Stimulated activated CD4-positive, alpha-beta T cell treated with anti-CD3 and anti-CD28 coated beads, Interleukin-15, amount 100 ng/mL, for 48 hours (primary cell): ENCODE measurements at places on chromosomes 3 and 15.

GRCh38 chr3:17770682-17771081 is 28.3 kb upstream of the TBC1D5 start:
- DNase-seq = no peak

- DNase-seq = no peak
These were observed 201.7 kb upstream of the MLF1 start for GRCh38 chr3:158369279-158369678.

DNA sequence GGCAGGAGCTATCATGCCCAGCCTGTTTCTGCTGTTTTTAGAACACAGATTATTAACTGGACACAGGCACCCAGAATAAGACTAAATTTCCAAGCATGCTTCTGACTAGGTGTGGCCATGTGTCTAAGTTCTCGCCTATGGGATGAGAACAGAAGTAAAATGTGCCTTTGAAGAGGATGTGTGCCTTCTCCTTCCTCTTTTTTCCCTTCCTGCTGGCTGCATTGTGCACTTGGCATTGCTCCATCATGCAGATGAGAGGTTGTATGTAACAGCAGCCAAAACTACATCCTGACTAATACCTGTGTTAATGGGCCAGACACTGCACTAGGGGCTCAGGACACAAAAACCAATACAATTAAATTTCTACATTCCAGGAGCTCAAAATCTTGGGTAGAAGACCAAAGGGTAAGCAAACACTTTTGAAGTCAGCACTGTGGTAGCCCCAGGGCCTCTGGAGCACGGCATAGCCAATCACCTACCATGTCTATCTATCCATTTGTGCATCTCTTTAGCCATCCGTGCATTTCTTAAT is 40.9 kb upstream of the RNU6-1 start:
- DNase-seq = no peak

- DNase-seq = no peak
These were observed 55.9 kb upstream of the RARB start for GRCh38 chr3:25372167-25372566.

- DNase-seq = no peak
These were observed 228.7 kb downstream of the MBNL1 start for GRCh38 chr3:152497457-152497856.

DNA sequence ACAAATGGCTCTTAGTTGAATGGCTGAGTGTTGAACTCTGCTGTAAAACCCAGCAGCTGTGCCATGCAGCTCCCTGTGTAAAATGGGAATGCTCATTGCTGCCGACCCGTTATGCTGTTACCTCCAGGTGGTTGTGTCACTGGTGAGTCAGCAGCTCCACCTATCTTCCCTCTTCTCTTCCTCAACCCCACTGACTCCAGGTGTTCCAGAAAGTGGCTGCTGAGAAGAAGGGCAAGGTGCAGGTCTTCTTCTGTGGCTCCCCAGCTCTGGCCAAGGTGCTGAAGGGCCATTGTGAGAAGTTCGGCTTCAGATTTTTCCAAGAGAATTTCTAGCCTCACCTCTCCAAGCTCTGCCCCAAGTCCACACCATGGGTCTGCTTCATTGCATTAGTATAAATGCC is 41.9 kb downstream of the NOX5 start:
- no peak for DNase-seq

GRCh38 chr3:190120269-190121060 is at the start of gene P3H2:
Gene P3H2 (minus strand): TSS chr3:190120897. CDS start chr3:190120731, 166 bp downstream.
- peak; percentile 4 for DNase-seq

DNA sequence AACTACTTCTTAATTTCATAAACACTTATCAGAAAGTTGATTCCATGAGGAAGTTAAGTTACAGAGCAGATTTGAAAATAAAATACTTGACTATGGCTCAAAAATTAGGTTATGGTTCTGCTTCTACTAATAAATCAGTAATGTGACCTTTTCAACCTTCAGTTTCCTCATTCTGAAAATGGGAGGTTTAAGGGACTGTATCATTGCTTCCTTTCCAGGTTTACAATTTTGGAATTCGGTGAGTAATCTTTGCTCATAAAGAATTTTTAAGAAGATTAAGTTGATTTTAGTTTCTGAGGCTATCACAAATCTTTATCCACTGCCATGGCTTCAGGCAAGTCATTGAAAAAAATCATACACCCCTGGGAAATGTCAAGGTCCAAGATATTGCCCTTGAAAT is 1061.2 kb downstream of the DIPK2A start:
- no peak for DNase-seq

DNA sequence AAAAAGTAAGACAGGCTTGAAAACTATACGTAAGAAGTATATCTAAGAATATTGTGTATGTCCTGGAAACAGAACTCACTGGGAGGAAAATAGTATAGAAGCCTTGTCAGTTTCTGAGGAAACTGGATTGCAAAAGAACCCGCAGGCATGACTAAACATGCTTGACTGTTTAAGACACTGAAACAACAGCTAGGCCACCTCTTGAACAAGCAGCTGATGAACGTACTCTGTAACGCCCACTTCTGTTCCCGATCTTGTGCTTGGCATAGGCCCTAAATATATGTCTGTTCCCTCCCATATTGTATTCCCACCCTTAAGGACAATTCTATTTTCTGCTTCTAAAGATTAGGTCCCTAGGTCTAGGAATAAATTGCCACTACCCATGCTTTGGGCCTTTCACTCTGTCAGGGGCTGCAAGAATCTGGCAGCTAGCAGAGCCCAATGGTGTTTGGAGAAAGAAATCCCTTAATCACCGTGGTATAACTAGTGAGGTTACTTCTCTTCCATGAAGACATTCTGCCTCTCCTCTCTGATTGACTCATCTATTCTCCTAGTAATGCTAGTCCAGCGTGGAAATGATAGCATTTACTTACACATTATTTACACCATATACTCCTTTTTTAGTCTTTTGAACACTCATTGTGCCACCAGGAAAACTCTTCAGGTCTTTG is 46.2 kb downstream of the CD200 start:
- DNase-seq = no peak

DNA sequence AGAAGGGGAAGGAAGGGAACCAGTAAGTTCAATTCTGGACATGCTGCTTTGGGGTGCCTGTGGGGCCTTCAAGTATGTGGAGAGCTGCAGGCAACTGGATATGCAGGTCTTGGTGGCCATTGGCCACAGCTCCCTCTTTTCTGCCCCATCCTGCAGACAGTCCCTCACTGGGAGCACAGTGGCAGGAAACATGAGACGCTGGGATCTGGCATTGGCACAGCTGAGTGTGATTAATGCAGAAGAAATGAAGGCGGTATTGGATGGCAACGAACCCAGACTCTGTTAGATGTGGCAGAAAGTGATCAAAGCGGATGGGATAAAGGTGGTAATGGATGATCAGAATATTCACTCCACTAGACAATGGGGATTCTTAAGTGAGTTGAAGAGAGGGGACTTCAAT is 23.2 kb upstream of the VPS8 start:
- no peak for DNase-seq

DNA sequence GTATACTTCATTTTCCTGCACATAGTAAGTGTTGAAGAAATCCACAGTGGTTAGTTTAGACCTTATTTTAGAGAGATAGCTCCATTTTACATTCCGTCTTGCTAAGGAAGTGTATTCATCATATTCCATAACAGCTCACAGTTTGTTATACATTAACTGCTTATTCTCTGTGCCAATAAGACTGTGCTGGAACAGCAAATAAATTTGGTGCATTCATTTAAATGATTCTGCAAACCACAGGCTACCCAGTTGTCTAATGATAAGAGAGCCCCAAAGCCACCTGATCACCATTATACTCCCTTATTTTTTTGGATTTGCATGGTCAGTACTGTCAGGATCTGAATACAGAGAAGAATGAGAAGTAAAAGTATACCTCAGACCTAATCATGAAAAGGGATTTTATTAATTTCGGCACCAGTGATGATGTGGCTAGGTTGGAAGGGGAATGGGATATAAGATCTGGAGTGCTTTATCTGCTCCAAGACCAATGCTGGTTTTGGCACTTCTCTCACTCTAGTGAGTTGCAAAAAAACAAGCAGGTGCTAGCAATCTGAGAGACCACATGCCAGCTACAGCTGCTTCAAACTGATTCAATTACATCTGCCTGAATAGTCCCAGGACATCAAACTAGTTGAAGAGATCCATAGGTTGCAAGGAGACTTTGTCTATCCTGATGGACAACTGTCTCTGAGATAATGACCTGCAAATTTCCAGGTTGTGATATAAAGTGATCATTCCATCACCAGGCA is 254.8 kb downstream of the ZBTB20 start:
- no peak for DNase-seq
